ENCODE measurements at places on chromosomes 2 and 18. TPM values are rescaled to one million over a fixed set of nuclear protein-coding genes. Genes with fewer than 3 reads are reported as not detected.

GRCh38 chr2:222652491-222653255, 3.2 kb downstream of the FARSB start:
- no peak for DNase-seq

The UBR3 gene
- total RNA-seq = 34.1 TPM

The PIGN gene
- total RNA-seq = 26.1 TPM

The HTR2B gene
- total RNA-seq = 0.26 TPM

The TSGA10 gene
- 1.1 TPM for total RNA-seq

DNA sequence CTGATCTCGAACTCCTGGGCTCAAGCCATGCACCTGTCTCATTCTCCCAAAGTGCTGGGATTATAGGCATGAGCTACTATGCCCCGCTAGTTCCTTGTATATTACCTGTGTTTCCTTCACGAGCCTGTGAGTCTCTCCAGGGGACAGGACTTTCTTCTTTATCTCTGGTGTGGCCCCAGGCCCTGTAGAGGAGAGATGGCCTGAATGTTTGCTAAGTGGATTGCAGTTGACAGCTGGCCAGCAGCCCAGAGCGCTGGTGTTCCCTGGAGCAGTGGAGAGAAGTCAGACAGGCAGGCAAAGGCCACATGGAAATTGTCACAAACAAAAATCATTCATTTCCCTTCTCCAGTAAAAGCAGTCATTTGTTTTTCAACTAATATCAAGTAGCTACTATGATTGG, 17.9 kb downstream of the LPIN1 start:
- no peak for DNase-seq

- DNase-seq = no peak
These were observed 362.3 kb downstream of the RND3 start for GRCh38 chr2:150125188-150125587.

GRCh38 chr2:144519934-144520731, at the start of gene ZEB2:
TSS of gene ZEB2 (minus strand) at chr2:144520119. CDS start at chr2:144517350, 2,769 bp downstream.
- DNase-seq = peak; percentile 89

- no peak for DNase-seq
These were observed 96.8 kb downstream of the MTCL1 start for GRCh38 chr18:8802017-8802672.

The ZFP36L2 gene
- total RNA-seq = 85.9 TPM

DNA sequence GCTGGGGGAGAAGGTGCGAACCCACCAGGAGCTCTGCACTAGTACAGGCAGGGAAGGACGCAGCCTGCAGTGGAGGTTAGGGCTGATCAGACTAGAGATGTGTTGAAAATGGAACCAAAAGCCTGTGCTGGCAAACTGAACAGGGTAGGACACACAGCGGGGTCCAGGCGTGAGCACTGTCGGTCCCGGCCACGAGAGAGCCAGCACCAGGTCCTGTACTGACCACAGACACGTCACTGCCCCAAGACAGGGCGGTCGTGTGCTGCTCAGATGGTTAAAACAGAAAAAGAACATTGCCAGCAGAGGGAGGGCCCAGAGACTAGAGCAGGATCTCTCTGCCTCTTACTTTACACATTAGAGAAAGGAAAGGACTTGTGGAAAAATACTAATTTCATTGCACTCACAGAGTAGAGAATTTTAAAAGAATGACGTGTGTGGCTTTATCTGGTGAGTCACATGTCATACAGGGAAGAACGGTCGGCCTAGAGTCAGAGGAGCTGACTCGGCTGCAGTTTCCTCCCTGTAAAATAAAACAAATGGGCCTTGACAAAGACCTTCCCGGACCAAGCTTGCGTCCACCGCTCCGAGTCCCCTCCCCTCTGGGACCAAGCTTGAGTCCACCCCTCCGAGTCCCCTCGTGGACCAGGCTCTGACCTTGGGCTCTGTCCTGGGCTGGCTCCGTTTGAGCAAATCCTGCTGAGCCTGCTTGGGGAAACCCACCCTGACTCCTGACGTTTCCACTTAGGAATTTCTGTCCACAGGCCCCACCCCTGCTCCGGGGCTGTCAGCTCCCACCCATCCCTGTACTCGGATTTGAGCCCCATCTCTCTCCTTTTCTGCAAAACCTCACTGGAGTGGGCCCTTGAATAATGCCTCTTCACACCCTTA, 16.7 kb upstream of the ADI1 start:
- peak; percentile 97 for DNase-seq

Measured in HFFc6 (cell line).